NAMALWA (cell line): ENCODE measurements at places on chromosomes 7 and 10.

DNA sequence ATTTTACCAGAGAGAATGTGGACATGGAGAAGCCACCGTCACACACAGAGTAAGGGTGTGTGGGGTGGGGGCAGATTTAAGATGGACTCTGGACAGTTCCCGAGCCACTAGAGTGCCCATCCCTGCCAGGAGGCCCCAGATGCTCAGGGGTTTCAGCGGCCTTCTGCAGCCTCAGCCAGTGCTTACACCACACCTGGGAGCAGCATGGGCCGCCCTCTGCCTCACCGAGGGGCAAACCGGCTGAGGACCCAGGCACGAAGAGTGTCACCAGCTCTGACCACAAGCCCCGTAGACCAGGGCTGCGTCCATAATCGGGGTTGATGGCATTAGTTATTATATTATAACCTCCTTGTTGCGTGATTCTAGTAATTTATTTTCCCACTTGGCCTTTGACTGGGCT lies 6.7 kb upstream of the MNX1 start:
- DNase-seq = no peak

DNA sequence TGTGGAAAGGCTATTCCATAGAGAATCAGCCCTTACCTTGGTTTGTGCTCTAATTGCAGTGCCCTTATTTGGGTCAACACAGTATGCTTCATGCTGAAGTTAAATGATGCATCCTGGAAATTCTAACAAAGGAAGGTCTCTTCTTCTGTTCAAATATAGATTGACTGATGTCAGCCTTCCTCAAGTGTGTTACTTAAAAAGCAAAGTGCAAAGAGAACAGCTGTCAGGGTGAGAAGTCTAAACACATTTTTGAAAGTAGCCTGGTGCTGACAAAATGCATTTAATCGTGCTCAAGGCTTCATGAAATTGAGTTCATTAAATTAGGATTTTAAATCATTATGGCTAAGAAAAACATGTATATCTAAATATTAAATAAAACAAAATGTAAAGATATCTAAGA lies 19.5 kb downstream of the AGR2 start:
- DNase-seq = no peak

DNA sequence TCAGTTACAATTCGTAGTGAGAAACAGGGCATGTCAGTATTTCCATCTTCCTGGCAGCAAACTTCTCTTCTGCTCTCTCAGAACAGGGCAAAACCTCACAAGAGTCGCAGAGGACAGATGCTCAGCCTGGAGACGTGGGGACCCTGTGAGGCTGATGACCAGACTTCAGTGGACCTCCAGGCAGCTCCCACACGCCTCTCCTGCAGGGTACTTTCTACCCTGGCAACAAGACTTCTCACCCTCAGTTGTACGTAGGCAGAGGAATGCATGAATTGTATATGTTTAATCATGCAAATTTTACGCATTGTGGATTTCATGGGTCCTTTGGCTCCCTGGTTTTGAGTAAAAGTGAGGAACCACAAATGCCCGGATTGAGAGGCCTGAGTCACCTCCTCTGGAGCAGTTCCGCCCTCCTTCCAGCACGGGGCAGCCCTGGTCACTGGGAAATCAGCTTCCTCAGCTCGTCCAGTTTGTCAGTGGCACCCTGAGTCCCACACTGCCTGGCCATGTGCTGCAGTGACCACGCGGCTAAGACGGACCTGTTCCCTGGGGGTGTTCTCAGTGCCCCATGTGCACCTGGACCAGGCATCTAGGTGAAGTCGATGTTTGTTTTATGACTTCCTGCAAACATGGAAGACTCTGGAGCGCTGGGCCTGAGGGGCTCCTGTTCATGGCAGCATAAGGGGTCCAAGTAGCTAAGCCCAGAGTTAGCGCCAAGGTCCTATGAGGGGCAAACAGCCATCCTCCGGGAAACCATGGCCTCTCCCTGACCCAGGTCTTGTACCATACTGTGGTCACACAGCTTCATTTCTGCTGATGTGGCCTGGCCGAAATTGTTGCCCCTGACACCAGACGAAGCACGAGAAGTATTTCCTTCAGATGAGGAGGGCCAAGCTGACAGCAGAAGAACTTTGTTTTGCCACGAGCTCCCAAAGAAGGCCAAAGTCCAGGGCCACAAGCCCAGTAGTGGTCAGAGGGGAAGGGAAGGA lies 165.1 kb downstream of the TNS3 start:
- no peak for DNase-seq

DNA sequence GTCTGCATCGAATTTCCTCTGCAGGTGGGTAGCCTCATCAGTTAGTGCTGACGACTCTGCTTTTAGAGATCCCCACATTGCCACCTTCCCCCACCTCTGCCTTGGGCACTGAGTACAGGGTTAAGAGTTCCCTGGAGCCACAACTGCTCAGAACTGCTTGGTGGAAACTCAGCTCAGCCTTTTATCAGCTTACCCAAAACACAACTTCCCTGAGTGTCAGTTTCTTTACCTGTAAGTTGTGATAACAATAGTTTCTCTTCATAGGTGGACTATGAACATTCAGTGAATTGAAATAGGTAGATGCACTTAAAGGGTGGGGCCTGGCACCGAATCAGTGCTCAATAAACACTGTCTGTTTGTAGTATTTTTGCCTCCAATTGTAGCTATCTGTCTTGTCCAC lies 11.3 kb downstream of the ASB13 start:
- peak; percentile 77 for DNase-seq

GRCh38 chr10:49606981-49607535 lies 3.1 kb upstream of the SLC18A3 start:
- peak; percentile 55 for DNase-seq

DNA sequence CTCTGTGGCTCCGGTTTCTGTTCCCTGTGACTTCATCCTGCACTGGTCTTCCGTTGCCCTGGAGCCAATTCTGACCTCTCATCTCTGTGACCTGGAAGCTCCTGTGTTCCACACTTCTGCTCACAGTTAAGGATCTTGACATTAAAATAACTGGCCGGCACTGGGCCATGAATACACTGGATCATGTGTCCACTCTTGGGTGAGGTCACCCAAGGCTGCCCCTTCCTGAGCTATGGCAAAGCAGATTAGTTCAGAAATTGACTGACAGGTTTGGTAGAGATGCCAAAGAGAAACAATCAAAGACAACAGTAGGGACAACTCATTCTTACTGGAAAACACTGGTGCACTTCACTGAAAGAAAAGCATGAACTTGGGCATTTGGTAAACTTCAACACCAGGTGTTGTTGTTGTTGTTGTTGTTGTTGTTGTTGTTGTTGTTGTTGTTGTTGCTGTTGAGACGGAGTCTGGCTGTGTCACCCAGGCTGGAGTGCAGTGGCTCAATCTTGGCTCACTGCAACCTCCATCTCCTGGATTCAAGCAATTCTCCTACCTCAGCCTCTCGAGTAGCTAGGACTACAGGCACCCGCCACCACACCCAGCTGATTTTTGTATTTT lies 36.7 kb upstream of the GRID1 start:
- no peak for DNase-seq

GRCh38 chr7:155998766-155999630 lies 186.7 kb upstream of the SHH start:
- DNase-seq = no peak

DNA sequence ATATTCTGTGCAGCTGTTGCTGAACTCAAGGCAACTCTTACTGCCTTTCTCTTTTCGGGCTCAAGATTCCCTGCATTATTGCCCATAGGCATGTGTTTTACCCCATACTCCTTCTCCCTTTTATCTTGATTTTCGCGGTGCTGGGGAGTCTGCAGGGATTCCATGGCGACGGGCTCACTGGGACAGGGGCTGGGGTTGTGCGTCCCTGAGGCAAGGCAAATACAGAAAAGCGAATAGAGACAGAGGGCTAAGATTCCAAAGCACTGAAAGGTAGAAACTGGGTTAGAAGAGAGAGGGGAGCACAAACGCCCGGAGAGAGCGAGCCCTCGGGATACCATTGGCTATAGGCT lies 519 bp upstream of the RPP38 start:
- no peak for DNase-seq

DNA sequence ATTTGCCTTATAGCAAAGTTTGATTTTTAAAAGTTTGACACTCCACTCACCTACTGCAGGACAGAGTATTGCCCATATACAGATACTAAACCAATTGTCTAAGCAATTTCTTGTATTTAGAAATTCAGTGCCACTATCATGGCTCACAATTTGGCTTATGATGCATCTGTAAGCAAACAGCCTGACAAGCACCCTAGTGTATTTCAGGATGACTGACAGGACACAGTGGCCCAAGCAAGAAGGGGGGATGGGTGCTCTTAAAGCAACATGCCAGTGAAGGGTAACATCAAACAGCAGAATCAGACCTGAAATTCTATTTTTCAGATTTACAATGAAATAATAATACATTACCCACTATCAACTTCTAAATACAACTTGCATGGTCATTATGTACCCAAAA lies 30.5 kb downstream of the CTNNA3 start:
- DNase-seq = peak; percentile 70

DNA sequence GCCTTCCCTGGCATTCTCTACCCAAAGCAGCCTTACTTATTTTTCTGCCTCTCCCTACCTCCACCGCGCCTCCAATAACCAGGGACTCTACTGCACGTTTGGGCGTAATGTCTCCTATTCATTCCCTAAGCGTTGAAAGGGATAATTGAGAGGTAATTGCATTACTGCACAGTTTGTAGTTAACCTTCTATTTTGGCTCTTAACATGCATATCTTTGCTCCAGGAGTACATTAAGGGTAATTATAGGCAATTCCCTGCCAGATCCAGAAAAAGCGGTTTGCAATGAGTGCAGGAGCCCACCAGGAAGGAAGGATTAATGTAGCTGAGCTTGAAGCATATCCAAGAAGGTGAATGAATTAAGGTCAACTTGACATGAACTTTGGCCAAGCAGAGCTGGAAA lies 558.4 kb downstream of the TYW1 start:
- DNase-seq = no peak

GRCh38 chr7:15855525-15856109 lies 169.1 kb upstream of the MEOX2 start:
- no peak for DNase-seq

DNA sequence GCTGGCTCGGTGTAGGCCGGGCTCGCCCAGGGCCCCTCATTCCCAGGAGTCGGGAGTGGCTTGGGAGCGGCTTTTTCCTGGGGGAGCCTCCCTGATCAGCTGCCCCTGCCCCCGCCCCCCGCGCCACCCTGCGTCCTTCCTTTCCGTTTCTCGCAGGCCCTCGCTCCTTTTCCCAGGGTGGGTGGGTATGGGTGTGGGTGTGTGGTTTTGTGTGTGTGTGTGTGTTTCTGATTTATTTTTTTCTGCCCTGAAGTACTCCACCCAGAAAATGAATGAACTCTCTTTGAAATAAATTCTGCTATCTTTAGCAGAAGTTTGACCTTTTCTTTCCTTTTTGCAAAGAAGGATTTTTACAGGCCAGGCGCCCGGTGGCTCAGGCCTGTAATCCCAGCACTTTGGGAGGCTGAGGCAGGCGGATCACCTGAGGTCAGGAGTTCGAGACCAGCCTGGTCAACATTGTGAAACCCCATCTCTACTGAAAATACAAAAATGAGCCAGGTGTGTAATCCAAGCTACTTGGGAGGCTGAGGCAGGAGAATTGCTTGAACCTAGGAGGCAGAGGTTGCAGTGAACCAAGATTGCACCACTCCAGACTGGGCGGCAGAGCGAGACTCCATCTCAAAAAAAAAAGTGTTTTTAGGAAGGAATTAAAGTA lies 30.0 kb upstream of the AP5Z1 start:
- no peak for DNase-seq

DNA sequence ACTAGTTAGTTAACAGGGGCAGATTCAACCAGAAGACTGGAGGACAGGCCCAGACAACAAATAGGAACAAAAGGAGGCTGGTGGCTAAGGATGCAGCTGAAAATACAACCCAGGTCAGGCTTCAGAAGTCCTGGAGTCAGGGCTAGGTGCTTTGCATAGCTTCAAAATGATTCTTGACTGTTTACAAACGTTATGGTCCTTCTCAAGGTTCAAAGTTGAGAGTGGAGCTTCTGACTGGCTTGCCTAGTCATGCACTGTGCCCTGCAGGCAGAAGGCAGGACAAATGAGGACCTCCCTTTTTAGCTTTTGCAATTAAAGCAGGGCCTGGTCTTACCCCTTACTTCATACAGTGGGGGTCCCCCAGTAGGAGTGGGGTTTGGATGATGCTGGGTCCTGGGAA lies 4.4 kb upstream of the CDH23 start:
- no peak for DNase-seq

DNA sequence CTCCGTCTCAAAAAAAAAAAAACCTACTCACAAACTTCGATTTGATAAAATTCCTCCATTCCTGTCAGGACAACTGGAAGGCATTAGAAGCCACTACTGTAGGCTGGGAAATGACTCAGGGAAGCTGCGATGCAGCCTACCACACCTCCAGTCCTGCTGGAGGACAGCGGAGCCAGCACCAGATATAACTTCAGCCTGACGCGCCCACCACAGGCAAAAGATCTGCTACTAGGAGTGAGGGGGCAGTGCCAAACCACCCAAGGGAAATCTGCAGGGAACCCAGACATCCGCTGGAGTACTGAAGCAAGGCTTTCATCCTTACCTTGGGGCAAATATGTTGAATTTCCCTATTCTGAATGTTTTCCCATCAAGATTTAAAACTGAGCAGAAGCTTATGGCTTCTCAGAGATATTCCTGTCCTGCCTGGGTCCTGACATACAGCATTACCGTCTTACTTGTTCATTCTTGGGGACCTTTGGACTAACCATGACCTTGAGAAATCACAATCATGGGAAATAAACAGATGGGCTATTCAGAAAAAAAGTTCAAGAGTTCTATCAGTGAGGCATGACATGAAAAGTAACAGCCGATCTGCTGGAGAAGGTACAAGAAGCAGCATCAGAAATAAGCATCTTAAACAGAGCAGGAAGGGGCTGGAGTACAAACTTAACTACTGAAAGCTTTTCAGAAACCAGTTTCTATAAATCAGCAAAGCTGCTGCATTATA lies 20.4 kb downstream of the BCCIP start:
- DNase-seq = no peak

GRCh38 chr10:31124852-31125251 lies 93.2 kb upstream of the ZNF438 start:
- DNase-seq = no peak

GRCh38 chr10:91006752-91007346 lies 86.0 kb upstream of the ANKRD1 start:
- DNase-seq = peak; percentile 48

DNA sequence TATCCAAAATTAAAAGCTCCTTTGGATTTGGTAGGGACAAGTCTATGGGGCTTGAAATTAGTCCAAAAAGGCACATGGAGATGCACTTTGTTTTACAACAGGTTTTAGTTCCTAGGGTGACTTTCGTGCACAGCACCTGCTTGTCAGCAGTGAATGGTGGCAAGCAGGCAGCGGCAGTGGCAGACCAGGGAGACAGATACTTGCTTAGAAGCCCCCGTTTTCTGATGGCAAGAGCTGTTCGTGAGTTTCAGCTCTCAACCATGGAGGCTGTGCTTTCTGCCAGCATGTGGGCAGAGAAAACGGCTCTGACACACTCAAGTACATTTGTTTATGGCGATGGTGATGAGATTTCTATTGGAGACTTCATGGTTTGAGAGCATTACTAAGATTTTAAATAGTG lies 61.7 kb upstream of the SHH start:
- no peak for DNase-seq

- no peak for DNase-seq
These were observed 182.6 kb downstream of the PON1 start for GRCh38 chr7:95141755-95142154.

- DNase-seq = no peak
These were observed 449.9 kb downstream of the INHBA start for GRCh38 chr7:41252957-41253356.

- no peak for DNase-seq
These were observed 16.0 kb downstream of the SND1 start for GRCh38 chr7:127667759-127668530.

- no peak for DNase-seq
These were observed 38.9 kb downstream of the AKAP9 start for GRCh38 chr7:91979590-91979989.
